Stimulated activated naive B cell treated with anti-CD40 and anti-IgM and Interleukin-4, amounts not matched to agents 10 μg/mL and 1 μg/mL and 100 μg/mL, for 72 hours (primary cell): ENCODE measurements at places on chromosomes 1 and 21.
A peak's percentile ranks its signal among the peaks of the same experiment; 100 is the strongest.

- DNase-seq, result no peak
Observed at GRCh38 chr21:16084776-16085364, 355.1 kb downstream of the USP25 start.

DNA sequence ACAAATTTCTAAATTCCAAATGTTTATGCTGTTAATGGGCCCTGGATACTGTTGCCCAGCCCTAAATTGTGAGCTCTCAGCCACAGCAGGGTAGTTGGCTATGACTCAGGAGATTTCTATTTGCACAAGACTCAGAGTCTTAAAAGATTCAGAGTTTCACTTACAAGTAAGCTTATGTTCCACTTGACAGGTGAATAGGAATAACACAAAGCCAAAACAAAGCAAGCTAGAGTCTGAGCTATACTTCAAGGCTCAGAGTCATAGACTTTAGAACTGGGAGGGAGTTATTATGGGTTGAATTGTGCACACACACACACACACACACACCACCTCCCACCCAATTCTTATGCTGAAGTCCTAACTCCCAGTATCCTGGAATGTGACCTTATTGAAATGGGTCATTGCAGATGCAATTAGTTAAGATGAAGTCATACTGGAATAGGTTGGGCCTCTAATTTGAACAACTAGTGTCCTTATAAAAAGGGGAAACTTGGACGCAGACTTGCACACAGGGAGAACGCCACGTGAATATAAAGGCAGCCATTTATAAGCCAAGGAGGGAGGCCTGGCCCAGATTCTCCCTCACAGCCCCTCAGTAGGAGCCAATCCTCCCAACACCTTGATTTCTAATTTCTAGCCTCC lies 30.2 kb downstream of the PRDX6 start:
- no peak for DNase-seq

- DNase-seq, result no peak
Observed at GRCh38 chr1:168447871-168448270, 95.9 kb downstream of the XCL2 start.

DNA sequence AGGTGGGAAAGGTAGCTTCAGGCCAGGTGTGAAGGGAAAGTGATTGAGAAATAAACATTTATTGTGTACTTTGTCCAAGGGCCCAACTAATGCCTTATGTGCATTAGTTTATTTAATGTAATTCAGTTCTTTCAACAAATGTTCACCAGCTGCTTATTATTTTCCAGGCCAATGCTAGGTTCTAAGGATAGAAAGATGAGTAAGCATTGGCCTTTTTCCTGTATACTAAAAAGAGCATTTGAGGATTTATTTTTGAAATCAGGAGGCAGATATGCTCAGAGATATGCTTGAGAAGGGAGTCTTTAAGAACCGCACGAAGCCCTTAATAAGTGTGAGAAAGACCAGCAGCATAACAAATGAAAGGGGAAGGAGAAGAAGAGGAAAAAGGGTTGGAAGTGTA lies 32.0 kb downstream of the CLCA1 start:
- no peak for DNase-seq

DNA sequence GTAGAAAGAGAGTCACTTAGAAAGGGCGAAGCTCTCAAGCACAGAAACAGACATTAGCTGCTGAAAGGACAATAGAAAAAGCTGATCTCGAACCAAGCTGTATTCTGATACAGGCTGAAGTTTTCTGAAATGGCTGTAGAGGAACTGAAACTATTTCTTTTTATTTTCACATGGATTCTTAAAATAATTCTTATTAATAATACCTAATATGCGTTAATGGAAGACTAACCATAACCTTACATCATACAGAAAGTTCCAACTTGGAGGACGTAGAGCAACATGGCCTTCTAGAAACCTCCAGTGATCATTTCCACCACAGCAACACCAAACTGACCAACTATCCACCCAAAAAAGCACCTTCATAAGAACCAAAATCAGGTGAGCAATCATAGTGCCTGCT lies 52.8 kb upstream of the ACADM start:
- no peak for DNase-seq

DNA sequence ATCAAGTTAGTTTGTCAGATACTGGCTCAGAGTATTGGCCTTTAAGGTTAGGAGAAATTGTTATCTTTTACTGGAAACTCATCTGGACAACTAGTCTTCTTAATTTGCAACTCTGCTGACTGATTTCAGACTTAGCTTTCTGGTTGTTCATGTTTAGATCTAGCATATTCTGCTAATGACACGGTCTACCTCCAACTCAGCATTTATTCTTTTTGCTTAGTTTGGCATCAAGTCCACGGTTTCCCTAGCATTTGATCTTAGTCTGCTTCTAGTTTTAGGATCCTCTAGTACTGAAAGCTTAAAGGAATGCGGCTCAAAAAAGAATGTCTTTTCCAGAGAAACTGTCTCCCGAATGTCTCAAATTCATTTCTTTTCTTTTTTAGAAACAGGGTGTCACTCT lies 75.6 kb upstream of the SLFNL1 start:
- no peak for DNase-seq

DNA sequence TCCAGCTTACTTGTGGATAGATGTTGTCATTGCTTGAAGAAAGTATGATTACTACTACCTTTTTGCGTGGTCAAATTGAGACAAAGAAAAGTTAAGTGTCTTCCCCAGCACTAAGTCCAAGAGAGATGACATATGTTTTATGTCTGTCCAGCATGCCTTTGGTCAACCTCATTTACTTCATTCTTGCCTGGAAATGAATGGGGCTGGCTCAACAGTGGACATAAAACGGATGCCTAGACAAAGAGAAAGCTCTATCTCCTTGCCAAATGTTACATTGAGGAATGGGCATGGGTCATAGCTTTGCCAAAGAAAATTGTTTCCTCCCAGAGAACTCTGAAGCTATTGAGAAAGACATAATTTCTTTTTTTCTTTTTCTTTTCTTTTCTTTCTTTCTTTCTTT lies 82.4 kb upstream of the PLPPR4 start:
- DNase-seq, result no peak

- DNase-seq, result no peak
Observed at GRCh38 chr1:53644909-53645689, 93.9 kb downstream of the GLIS1 start.

DNA sequence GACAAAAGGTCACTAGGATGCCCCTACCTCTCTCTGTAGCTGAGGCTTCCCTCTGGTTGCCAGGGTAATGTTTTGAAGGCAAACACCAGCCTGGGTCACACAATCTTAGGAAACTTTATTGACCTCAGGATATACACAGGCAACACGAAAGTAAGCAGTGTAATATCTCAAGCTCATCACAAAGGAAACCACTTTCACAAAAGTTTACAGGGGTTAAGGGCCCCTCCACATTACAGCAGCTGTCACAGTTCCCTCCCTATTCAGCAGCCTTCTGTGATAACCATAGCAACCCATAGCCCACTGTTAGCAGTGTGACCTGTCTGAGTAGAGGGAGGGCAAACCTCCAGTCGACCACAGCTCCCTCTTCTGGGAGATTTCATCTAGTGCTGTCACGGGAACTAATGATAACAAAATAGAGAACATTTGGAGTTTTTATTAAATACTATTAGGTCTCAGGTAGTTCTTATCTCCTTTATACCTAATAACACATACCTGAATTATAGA lies 149.8 kb downstream of the PTPRC start:
- DNase-seq, result peak; percentile 11

DNA sequence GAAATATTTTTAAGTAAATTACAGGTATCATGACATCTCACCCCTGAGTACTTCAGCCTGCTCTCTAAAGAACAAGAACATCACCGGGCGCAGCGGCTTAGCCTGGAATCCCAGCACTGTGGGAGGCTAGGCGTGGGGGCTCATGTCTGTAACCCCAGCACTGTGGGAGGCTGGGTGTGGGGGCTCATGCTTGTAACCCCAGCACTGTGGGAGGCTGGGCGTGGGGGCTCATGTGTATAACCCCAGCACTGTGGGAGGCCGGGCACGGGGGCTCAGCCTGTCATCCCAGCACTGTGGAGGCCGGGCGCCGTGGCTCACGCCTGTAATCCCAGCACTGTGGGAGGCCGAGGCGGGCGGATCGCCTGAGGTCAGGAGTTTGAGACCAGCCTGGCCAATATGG lies 7.7 kb upstream of the CDK11B start:
- no peak for DNase-seq

DNA sequence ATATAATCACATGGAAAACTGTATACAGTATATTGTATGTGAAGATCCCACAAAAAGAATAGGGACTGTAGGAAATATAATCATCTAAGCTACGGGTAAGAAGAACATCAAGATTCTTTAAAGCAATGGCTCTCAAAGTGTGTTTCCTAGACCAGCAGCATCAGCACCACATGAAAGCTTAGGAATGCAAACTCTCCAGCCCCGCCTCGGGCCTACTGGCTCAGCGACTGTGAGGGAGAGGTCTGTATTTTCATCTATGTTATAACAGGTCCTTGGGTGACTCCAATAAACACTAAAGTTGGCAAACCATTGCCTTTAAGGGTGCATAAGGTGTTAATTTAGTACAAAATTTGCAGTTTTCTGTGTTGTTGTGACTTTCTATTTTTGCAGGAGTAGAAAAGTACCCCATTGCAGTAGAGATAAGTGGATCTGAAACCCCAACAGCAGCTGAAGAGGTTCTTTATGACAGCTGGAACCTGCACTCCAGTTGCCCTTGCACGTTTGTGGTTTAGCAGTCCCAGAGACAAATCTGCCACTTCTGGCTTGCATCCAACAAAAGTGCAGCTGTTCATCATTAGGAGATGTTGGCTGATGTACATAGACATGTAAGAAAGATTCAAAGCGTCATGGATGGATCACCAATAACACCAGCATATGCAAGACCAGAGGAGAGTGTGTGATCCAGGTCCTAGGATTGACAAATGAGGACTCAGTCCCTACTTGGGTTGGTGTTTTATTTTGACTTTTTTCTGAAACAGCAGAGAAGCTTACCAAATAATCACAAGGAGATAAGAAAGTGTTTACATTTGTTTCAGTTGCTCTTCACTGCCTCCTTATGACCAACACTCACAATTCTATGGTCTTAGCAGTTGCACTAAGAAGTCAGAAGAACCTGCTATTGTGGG lies 15.9 kb upstream of the IFNAR1 start:
- peak; percentile 72 for DNase-seq

DNA sequence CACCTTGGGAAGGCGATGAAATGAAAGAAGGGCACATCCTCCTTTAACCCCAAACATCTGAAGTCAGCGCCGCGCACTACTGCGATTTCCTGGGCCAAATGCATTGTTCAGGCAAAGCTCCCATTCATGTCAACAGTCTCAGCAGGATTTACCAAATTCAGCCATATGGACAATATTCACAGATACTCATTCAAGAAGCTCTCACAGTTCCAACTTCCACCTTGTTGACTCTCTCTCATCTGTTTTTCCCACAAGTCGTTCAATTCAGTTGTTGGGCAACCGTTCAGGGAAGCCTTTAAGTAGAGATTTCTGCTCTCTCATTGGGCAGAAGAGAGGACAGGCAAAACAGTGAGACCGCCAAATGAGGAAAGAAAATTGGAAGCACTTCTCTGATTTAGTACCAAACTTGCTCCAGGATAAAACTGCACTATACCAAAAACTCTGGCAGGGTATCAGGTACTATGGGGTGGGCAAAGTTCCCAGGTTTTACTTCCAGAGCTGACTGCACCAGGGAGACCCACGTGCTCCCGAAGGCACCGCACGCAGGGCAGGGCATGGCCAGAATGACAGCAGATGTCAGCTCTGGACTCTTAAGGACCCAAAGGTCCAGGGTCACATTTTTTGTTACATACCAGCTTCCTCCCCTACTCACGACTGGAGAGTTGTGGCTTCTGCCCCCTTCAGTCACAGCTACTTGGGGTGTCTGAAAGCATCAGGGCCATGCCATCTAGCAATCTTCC lies 668.8 kb downstream of the KIF26B start:
- DNase-seq, result no peak

DNA sequence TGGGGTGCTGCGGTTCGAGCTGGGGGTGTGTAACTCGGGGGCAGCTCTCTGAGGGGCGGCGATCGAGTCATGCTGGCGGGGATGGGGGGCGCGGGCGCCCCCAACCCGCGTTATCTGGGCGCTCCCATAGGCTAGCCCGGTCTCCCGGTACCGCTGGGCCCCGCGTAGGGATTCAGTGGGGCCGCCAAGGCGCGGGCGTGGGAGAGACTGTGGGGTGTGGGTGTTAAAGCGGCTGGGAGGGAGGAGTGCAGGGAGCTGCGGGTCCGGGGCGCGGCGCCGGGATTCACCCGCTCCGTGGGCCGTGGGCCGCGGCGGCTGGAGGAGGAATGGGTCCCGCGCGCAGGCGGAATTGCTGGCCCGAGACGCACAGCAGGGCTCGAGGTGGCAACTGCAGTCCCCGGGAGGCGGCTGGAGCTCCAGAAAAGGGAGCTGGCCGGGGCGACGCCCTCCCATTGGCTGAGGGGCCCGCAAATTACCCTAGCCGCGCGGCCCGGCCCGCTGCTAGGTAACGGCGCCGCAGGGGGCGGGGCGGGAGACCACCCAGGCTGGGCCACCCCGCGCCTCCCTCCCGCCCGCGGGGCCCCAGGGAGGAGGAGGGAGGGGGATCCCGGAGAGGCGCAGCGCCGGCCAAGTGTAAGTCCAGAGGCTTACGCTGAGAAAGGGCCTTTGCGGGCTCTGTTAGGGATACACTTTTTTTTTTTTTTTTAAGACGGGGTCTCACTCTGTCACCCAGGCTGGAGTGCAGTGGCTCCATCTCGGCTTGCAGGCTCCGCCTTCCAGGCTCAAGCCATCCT lies at the start of gene PTCH2:
TSS of gene PTCH2 (minus strand) at position 392 of the 794 bp plus-strand sequence. CDS start at position 71, 321 bp downstream.
- DNase-seq, result no peak

GRCh38 chr1:54371942-54372275 lies 34.3 kb downstream of the SSBP3 start:
- no peak for DNase-seq

DNA sequence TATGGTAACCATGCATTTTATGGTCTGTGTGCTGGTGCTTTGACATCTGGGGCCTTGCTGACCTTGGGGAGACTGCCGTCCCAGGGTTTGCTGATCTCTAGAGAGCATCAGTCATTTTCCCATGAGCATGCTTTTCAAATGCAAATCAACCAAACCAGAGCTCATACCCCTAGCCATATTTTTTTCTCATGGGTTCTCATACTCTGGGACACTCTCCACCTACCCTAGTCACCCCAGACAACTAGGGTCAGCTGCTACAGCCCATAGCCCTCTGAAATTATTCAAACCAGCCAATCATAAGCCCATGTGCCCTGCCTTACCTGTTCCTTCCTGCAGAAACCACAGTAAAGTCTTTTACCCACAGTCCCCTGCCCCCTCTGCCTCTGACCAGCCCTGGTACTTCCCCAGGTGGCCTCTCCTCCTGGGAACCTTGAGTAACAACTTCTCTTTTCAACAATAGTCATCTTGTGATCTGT lies 132.0 kb downstream of the MAP3K21 start:
- DNase-seq, result no peak

GRCh38 chr1:115882913-115883902 lies 42.3 kb upstream of the NHLH2 start:
- no peak for DNase-seq
